Ascending aorta (tissue), 2 donors: ENCODE measurements at places on chromosomes 16 and 17. TPM values are rescaled to one million over a fixed set of nuclear protein-coding genes. Genes with fewer than 3 reads are reported as not detected.
A peak's percentile ranks its signal among the peaks of the same experiment; 100 is the strongest.

GRCh38 chr16:66444049-66444481 is 17.0 kb downstream of the BEAN1 start:
- H3K4me1 ChIP-seq, result no peaks in the 10 kb centered on the region
- no peak for DNase-seq
- no peak overlapping the region for H3K27ac ChIP-seq
- H3K4me3 ChIP-seq, result no peak overlapping the region

GRCh38 chr17:1568950-1569810 is 6.6 kb upstream of the PITPNA start:
- DNase-seq, result no peak
- no peaks in the 10 kb centered on the region for H3K36me3 ChIP-seq
- no peak overlapping the region for H3K27ac ChIP-seq
- no peaks in the 10 kb centered on the region for H3K27me3 ChIP-seq
- no peak overlapping the region for H3K4me3 ChIP-seq

Gene KRT33B
- not detected for total RNA-seq

Gene CES4A
- 0.11 TPM for total RNA-seq

Gene C16orf82
- total RNA-seq, result not detected

- peaks cover 60% of the 10 kb centered on the region for H3K36me3 ChIP-seq
- no peaks in the 10 kb centered on the region for H3K27me3 ChIP-seq
- no peak for DNase-seq
- no peak overlapping the region for H3K4me3 ChIP-seq
- no peaks in the 10 kb centered on the region for H3K4me1 ChIP-seq
These were observed 26.1 kb downstream of the CTU2 start for GRCh38 chr16:88732172-88732960.

GRCh38 chr17:44865931-44866330 is 18.2 kb downstream of the HIGD1B start:
- H3K36me3 ChIP-seq, result peaks cover 66% of the 10 kb centered on the region
- H3K27ac ChIP-seq, result no peak overlapping the region
- no peak overlapping the region for H3K4me3 ChIP-seq
- no peak for DNase-seq
- H3K4me1 ChIP-seq, result no peaks in the 10 kb centered on the region
- H3K27me3 ChIP-seq, result no peaks in the 10 kb centered on the region

GRCh38 chr17:55351226-55351625 is 70.4 kb downstream of the MMD start:
- H3K27ac ChIP-seq, result no peak overlapping the region
- no peaks in the 10 kb centered on the region for H3K27me3 ChIP-seq
- H3K4me3 ChIP-seq, result no peak overlapping the region
- no peaks in the 10 kb centered on the region for H3K4me1 ChIP-seq

Gene ADAD2
- not detected for total RNA-seq

DNA sequence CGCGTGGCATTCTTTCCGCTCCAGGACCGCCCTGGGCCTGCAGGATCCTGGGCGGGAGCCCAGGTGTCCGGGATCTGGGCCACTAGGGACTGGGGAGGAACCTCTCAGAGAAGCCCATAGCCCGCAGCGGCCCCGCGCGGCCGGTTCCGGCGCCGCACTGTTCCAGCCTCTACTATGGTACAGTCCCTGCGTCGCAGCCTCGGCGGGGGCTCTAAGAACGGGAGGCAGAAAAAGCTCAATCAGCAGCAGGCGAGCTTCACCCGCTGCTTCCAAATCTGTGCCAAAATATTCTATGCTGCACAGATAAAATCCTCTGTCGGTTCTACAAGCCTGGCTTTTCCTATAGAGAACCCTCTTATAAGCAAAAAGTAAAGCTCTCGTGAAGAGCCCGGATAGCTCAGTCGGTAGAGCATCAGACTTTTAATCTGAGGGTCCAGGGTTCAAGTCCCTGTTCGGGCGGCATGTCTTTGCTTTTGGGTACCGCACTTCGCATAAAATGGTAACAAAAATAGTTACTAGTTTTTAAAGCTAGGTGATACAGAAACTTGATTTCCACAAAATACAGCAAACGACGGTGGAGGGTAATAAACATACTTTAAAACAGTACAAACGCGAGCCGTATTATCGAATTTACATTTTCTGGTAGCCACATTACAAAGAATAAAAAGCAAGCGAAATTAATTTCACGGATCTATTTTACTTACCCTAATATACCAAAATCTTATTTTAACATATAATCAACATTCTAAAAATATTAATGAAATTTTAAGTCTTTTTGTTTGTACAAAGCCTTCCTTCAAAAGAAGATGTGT is 661 bp upstream of the ALOXE3 start:
- peak; percentile 95 for DNase-seq
- H3K27me3 ChIP-seq, result no peaks in the 10 kb centered on the region
- H3K27ac ChIP-seq, result peak overlapping the region; percentile 70
- peak overlapping the region; percentile 53 for H3K4me3 ChIP-seq
- H3K4me1 ChIP-seq, result peaks cover 21% of the 10 kb centered on the region

DNA sequence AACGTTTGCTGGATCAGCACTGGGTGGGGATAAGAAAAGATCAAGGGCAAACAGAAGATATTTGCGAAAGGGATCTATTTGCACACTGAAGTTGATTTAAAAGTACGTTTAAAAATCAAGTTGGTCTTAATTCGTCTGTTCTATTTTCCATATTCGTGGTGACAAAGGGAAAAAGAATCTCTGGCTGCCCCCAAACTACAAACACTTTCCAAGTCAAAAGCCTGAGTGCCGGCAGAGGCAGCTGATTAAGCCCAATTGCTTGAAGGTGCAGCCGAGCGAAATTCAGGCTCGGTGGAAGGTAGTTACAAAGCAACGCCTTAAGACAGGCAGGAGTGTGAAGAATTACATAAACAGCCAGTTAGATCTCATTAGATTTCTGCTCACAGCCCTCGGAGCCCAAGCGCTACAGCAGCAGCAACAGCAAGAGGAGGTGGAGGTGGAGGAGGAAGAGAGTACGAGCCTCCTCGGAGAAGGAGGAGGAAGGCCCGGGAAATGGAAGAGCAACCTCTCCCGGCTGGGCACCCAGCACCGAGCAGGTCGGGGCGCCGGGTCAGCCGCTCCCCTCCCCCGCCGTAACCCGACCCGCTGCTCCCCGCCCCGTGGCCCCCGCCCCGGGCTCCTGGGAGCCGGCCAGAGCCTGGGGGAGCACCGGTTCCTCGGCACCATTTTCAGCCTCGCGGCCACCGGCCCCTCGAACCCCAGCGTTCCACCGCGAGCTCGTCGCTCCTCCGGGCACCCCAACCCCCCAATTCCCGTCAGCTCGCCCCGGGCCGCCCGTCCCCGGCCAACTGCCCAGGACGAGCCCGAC is 890 bp downstream of the TOB1 start:
- peak; percentile 77 for DNase-seq
- no peaks in the 10 kb centered on the region for H3K27me3 ChIP-seq
- peak overlapping the region; percentile 95 for H3K27ac ChIP-seq
- H3K4me1 ChIP-seq, result peaks cover 22% of the 10 kb centered on the region
- peak overlapping the region; percentile 98 for H3K4me3 ChIP-seq

DNA sequence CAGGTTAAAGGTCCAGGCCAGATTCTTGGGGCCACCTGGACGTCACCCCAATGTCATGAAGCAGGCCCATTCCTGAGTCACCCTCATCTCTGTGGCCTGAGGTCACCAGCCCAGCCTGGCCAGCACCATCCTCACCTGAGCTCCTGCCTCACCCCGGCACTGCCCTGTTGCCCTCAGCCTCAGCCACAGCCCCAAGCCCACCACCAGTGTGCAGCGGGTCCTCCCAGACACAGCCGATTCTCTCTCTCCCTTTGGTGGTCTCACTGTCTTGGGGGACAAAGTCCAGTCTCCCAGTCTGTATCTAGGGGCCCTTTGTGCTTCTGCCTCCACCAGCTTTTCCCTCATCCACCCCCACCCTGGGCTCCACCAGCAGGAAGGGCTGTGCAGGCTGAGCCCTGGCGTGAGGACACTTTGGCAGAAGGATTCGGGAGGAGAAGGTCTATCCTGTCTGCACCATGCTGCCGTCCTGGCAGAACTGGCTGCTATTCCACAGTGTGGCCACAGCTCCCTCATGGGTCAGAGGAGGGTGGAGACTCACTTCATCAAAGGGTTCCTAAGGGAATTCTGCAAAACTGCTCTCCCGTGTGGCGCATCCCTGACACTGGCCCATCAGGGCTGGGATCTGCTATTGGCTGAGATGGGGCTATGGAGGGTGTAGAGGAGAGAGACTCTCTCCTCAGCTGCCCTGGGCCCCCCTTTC is 64.3 kb downstream of the PRMT7 start:
- DNase-seq, result no peak
- H3K36me3 ChIP-seq, result no peaks in the 10 kb centered on the region
- no peak overlapping the region for H3K27ac ChIP-seq
- no peaks in the 10 kb centered on the region for H3K27me3 ChIP-seq
- no peak overlapping the region for H3K4me3 ChIP-seq

DNA sequence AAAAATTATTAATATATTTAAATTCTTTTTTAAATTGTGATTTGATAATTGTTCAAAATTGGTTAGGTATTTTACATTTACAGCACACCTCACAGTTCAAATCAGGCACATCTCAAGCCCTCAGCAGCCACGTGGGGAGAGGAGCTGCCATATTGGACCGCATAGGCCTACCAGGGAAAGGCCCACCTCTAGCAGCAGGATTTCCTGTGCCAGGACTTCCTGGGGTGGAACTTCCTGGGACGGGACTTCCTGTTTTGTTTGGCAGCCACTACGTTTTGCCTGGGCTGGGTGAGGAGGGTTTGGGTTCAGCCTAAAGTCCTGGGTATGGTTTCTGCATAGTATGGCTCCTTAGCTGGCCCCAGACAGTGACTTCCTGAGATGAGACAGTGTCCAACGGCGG is 298.5 kb upstream of the FOXF1 start:
- H3K4me1 ChIP-seq, result no peaks in the 10 kb centered on the region
- no peaks in the 10 kb centered on the region for H3K36me3 ChIP-seq
- no peak overlapping the region for H3K27ac ChIP-seq
- no peak overlapping the region for H3K4me3 ChIP-seq
- DNase-seq, result no peak
- no peaks in the 10 kb centered on the region for H3K27me3 ChIP-seq

DNA sequence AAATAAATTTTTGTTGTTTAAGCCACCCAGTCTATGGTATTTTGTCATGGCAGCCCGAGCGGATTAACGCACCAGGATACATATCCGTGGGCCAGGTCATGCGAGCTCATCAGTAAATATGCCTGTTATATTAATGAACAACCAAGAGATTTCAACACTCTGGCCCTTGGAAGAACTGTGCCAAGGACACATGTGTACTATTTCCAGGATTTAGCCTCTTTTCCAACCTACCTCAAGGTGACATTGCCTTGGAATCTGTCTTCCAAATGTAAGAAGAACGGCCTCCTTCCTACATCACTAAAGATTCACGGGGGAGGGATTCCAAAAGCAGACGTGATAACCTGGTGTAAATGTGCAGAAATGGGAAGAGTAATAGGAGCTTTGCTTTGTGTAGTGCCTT is 72.8 kb upstream of the DYNLRB2 start:
- no peak overlapping the region for H3K27ac ChIP-seq
- H3K27me3 ChIP-seq, result no peaks in the 10 kb centered on the region
- H3K4me3 ChIP-seq, result no peak overlapping the region
- DNase-seq, result no peak
- H3K4me1 ChIP-seq, result no peaks in the 10 kb centered on the region

- no peak overlapping the region for H3K4me3 ChIP-seq
- no peak for DNase-seq
- H3K27ac ChIP-seq, result no peak overlapping the region
- H3K4me1 ChIP-seq, result no peaks in the 10 kb centered on the region
These were observed 101.5 kb upstream of the CNTNAP4 start for GRCh38 chr16:76175718-76176117.

DNA sequence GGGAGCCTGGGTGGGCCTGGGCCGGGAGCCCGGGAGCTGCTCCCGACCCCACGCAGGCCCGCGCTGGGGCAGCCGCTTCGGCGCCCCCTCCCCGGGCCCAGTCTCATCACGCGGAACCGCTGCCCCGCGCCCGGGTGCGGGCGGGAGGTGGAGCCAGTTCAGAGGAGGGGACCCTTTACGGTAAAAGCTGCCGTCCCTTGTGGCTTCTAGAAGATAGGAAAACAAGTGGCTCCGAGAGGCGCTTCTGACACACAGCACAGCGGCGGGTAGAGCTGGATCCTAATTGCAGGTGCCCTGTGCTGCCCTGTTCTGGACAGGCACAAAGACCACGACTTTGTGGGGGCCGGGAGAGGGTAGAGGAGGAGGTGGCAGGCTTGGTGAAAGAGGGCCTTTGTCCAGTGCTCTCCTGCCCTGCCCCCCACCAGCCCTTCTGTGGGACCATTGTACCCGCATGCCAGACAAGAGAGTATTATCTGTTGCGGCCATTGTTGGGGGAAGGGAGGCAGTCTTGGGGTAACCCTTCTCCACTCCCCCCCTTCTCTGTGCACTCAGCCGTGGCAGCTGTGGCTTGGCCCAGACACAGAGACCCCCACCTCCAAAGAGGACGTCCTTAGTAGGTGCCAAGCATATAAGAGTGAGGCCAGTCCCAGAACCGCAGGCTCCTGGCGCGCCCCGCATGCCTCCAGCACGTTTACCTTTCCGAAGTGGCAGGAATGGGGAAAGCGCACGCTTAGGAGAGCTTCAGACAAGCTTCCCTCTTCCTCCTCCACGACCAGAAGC is 736 bp downstream of the CNP start:
- no peaks in the 10 kb centered on the region for H3K4me1 ChIP-seq
- H3K36me3 ChIP-seq, result peaks cover 21% of the 10 kb centered on the region
- H3K27ac ChIP-seq, result peak overlapping the region; percentile 82
- DNase-seq, result no peak
- H3K4me3 ChIP-seq, result peak overlapping the region; percentile 81

DNA sequence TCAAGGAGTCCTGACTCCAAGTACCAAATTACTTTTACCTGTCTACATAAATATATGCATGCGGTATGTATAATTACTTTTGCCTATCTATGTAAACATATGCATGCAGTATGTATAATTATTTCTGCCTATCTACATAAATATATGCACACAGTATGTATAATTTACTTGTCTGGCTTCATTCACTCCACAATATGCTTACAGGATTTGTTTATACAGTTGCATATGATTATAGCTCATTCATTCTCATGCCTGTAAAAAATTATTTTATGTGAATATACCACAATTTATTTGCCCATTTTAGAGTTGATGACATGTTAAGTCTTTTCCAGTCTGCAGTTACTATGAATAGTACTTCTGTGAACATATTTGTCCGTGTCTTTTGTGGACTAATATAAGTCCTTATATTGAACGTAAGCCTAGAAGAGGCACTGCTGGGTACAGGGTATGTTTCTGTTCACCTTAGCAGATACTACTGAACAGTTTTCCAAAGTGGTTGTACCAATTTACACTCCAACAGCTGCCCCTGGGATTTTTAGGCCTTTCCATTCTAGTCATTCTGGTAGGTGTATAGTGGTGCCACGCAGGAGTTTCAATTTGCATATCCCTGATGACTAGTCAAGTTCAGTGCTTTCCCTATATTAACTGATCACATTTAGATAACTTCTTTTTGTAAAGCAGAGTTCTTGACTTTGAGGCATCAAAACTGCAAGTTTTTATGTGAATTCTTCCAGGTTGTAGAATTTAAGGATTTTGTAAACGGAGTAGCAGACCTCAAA is 47.0 kb downstream of the MARVELD3 start:
- H3K27me3 ChIP-seq, result no peaks in the 10 kb centered on the region
- no peaks in the 10 kb centered on the region for H3K4me1 ChIP-seq
- H3K27ac ChIP-seq, result no peak overlapping the region
- H3K4me3 ChIP-seq, result no peak overlapping the region
- H3K36me3 ChIP-seq, result peaks cover 29% of the 10 kb centered on the region

GRCh38 chr16:89899879-89900481 is 18.7 kb upstream of the MC1R start:
- H3K4me3 ChIP-seq, result no peak overlapping the region
- H3K27me3 ChIP-seq, result no peaks in the 10 kb centered on the region
- no peak overlapping the region for H3K27ac ChIP-seq
- no peak for DNase-seq
- no peaks in the 10 kb centered on the region for H3K4me1 ChIP-seq
- peaks cover 84% of the 10 kb centered on the region for H3K36me3 ChIP-seq

Gene KRT32
- total RNA-seq, result not detected

- no peaks in the 10 kb centered on the region for H3K4me1 ChIP-seq
- H3K4me3 ChIP-seq, result no peak overlapping the region
- H3K27me3 ChIP-seq, result no peaks in the 10 kb centered on the region
- H3K36me3 ChIP-seq, result no peaks in the 10 kb centered on the region
These were observed 123.5 kb downstream of the USP31 start for GRCh38 chr16:23025692-23026307.
